ENCODE measurements at places on chromosomes 12 and 14.

- DNase-seq = no peak
Observed at GRCh38 chr14:92322516-92322915, 449 bp upstream of the SLC24A4 start.

- no peak for DNase-seq
Observed at GRCh38 chr14:76007379-76007778, 21.8 kb downstream of the IFT43 start.

GRCh38 chr14:90678420-90678819 is 137.8 kb downstream of the TTC7B start:
- no peak for DNase-seq

DNA sequence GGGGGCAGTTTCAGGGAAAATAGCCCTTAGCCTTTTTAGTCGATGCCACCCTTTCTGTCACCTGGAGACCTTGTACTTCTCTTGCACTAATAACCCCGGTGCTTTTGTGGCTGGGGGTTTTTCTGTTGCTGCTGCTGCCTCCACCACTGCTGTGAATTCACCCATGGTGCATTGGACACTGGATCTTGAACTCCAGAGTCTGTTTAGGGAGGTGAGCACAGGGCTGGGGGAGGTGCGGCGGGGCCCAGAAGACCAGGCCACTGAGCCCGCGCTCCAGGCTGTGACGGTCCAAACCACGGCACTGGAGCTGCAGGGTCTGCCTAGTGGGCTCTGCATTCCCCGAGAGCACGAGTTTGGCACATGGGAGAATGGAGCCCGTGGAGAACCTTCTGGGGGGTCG is 100.6 kb downstream of the NINJ2 start:
- DNase-seq = no peak

DNA sequence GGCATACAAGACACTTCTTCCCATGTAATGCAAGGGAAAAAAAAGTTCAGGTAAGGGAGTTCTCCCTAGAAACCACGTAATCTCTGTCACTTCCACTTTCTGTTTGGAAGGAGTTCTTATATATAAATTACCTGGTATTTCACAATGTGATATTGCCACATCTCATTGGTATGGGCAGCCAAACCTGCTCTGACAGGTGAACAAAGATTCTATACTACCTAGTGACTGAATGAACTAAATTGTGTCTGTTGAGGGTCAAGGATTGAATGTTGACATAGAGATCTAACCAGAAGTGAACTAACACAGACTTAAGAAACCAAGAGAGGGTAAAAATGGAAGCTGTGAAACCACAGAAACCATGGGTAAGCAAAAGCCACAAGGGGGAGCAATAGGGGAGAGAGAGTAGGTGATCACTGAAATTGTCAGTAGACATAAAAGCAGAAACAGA is 161.3 kb downstream of the RPL10L start:
- peak; percentile 6 for DNase-seq

DNA sequence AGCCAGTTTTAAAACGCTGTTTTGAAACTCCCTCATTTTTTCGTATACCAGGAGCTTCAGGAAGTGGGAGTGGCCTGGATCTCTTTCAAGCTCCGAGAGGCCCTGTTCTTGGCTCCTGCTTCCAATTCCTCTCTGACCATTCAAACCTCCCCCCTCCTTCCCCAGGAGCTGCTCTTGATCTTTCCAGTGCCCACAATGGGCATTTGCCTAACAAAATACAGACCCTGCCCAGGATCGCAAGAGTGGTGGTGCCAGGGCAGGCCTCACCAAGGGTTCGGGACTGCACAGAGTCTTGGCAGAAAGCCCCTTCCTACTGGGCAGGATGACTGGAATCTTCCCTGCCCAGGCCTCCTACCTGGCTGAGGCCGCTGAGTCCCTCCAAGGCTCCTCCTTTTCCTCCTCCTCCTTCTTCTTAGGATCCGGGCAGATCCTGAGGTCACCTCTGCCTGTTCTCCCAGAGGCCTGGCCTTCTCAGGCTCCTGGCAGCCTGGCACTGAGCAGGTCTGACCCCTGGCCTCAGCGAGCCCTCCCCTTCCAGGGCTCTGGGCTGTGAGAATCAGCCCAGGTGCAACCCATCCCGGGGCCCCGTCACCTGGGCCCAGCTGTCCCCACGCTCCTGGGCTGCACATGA is 46.9 kb upstream of the NOS1 start:
- DNase-seq = peak; percentile 25

- no peak for DNase-seq
Observed at GRCh38 chr14:72024504-72024903, 92.3 kb downstream of the RGS6 start.

GRCh38 chr12:40864891-40865290 is 172.7 kb downstream of the CNTN1 start:
- no peak for DNase-seq

DNA sequence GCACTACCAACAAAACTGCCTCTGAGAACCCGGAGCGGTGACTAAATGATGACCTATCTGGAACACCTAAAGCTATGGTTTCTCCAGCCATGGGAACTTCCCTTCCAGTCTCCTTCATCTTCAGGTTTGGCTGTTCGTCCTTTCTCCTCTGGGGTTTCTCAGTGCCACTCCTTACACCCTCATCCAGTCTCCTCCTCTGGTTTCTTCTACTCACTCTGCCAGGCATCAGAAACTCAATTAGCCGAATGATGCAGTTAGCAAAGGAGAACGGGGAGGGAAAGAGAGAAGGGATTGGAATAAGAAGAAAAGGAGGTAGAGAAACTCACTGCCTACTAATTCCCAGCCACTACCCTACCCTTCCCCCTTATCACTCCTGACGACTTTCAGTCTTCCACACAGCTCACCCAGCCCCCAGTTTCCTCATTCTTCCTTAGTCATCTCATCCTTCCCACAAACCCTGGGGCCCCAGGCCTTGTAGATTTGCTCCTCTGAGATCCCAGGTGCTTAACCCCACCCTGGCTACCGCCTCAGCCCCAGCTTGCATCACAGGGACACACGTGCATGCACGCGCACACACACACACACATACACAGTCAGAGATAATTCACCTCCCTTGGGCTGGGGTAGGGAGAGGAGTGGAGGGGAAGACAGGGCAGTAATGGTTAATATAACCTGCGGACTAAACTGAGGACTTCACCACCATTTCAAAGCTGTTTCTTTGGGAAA is 13.0 kb downstream of the FGD6 start:
- no peak for DNase-seq

- DNase-seq = no peak
Observed at GRCh38 chr14:77598366-77599070, 17.9 kb downstream of the SPTLC2 start.

DNA sequence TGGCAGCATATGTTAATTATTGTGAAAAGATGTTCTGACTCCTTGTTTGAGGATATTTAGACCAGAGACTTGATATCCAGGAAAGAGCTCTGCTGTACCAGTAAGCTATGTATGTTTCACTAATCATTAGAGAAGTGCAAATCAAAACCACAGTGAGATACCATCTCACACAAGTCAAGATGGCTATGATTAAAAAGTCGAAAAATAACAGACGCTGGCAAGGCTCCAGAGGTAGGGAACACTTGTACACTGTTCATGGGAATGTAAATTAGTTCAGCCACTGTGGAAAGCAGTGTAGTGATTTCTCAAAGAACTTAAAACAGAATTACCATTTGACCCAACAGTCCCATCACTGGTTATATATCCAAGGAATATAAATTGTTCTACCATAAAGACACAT is 171.6 kb downstream of the DPY19L2 start:
- no peak for DNase-seq

GRCh38 chr12:90174956-90175355 is 466.3 kb upstream of the ATP2B1 start:
- DNase-seq = no peak

- DNase-seq = peak; percentile 1
Observed at GRCh38 chr14:28143316-28143715, 623.3 kb upstream of the FOXG1 start.

DNA sequence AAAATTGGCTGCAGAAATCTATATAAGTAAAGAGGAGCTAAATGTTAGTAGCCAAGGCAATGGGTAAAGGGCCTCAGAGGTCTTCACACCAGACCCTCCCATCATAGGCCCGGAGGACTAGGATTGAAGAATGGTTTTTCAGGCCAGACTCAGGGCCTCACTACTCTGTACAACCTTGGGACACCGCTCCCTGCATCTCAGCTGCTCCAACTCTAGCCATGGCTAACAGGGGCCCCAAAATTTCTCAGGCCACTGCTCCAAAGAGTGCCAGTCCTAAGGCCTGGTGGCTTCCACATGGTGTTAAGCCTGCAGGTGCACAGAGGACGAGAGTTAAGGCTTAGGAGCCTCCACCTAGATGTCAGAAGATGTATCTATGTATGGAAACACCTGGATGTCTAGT is 155.5 kb upstream of the MGAT4C start:
- DNase-seq = no peak

- peak; percentile 80 for DNase-seq
Observed at GRCh38 chr12:32918890-32919801, 22.6 kb upstream of the PKP2 start.

- no peak for DNase-seq
Observed at GRCh38 chr14:89958966-89959365, 3.2 kb downstream of the TDP1 start.

GRCh38 chr14:102239231-102239630 is 65.7 kb downstream of the MOK start:
- no peak for DNase-seq

DNA sequence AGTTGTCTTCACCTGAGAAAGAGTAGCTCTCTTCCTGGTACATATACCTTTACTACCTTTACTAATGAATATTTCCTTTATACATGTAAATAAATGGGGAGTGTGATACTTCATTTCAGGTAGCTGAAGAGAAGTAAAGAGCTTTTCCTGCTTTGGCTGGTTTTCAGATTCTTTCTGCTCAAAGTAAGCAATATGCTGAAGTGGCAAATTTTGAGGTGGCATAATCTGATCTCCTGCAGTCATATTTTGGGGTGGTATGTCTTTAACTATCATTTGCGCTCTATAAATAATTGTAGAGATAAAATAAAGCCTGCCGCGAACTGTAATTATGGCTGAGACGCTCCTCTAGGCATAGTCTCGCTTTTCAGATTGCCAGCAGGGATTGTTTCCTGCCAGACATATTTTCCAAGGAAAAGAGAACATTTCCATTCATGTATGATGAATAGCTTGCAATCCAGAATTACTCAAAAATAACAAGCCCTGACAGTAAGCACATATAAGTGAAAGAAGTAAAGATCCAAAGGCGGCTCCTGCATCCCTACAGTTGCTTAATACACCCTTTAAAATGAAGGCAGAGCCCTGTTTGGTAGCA is 200.7 kb downstream of the C12orf50 start:
- no peak for DNase-seq

DNA sequence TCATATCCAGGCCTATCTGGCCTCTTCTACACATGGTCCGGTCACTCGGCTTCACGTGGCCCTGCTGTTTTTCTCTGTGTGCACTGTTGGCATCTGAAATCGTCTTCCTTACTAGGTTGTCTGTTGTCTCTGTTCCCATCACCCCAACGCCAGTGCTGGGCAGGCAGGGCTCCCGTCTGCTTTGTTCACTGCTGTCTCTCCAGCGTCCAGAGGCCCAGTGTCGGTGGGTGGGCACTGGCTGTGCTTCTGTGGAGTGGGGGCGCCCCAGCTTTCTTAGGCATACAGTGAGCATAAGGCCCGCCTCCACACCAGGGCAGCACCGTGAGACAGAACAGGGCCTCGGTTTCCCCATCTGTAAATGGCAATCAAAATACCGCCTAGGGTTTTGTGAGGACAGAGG is 153.1 kb downstream of the BCL11B start:
- no peak for DNase-seq

DNA sequence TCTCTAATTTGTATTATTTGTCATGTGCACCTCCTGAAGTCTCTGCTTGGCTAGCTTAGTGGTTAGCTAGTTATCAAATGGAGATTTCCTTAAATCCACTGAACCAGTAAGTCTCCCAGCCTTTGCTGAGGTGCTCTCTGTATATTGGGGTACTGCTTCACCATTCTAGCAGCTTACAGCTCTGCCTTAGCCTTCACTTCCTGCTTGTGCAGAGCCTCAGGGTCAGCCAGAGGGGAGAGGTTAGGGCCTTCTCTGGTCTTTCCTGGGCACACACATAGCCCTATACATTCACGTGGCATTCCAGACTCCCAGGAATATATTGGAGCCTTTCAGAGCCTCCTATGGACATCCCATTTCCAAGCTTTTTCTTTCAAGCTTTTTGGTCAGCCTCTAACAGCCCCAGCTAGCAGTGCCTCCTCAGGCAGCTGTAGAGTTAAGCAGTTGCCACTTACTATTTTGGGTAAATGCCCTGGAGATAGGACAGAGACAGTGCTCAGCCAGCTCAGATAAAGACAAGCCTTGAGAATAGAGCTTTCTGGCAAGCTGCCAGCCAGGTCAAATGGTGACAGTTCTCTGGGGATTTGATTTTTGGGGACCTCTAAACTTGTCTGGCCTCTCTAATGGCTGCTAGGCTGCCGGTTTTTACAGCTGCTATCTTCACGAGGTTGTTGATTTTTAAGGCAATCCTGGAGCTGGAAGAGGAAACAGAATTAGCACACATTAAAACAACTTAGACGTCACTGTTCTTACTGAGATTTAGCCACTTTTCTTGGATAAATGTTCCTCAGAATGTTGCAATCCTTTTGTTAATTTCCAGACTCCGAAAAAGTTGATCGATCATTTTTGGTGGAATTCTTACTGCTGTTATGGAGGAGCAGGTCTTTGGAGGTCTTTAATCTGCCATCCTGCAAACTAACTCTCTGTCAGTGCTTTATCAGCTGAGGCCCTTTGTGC is 32.9 kb downstream of the FBXW8 start:
- DNase-seq = no peak

DNA sequence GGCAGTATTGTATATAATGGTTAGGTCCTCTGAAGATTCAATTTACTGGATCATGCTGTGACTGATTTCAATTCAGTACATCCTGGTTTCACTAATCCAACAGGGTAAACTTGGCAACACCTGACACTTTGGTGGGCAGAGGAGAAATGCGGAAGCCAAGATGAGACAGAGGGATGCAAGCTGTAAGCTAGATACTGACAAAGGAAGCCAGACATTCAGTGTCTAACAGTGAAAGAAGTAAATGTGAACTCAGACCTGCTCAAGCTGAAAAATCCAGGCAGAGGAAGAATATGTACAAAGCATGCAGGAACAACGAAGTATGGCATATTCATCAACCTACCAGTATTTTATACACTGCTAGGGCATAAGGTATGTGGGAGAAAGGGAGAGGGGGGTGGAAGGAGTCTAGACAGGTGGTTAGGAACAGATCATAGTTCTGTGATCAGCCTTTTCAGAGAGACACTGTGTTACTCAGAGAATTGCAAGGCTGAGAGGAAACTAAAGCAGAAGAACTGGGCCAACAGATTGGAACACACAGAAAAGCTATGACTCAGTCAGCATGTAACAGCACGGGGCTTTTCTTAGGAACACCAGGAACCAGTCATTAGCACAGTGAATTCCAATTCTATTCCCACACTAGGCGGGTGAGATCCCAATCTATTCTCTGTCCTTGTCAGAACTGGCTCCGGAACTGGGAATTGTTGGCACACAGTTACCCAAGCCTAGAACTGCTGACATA is 40.3 kb downstream of the NELL2 start:
- DNase-seq = no peak

- DNase-seq = no peak
Observed at GRCh38 chr14:105290621-105291346, 10.0 kb downstream of the BRF1 start.

- no peak for DNase-seq
Observed at GRCh38 chr12:75432924-75433323, 42.0 kb downstream of the GLIPR1L2 start.

GRCh38 chr12:120262852-120263747 is 2.4 kb downstream of the PXN start:
- no peak for DNase-seq

Data from NT2/D1 (cell line).